ENCODE measurements at places on chromosomes 7 and 10.

GRCh38 chr7:118029826-118030422 lies 154.0 kb upstream of the LSM8 start:
- no peak for DNase-seq

DNA sequence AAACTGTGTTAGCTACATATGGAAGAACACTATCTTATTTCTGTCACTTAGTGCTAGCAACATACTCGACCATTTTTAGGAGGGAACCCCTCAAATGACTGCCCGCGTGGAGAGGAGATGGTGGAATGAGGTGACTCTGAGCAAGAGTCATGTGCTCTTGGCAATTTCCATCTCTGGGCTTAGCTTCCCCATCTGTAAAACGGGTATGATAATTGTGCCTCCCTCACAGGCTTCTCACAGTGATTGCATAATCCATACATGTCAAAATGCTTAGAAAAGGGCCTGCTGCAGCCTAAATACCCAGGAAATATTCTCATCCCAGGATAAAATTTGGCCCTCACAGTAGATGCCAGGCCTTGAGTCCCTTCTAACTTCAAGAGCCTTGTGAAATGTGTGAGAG lies 86.6 kb downstream of the WDFY4 start:
- DNase-seq = no peak

DNA sequence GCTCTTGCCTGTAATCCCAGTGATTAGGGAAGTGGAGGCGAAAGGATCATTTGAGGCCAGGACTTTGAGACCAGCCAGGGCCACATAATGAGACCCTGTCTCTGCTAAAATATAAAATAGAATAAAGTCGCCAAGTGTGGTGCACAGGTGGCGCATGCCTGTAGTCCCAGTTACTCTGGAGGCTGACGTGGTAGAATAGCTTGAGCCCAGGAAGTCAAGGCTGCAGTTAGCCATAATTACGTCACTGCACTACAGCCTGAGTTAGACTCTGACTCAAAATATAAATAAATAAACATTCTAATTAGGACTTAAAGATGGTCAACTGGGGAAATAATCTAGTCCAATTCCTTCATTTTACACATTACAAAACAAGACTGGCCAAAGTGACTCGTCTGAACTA lies 768 bp downstream of the CHCHD2 start:
- no peak for DNase-seq

GRCh38 chr7:34758111-34758601 lies 100.1 kb downstream of the NPSR1 start:
- no peak for DNase-seq

GRCh38 chr7:36015733-36016132 lies 137.3 kb upstream of the EEPD1 start:
- DNase-seq = peak; percentile 38

DNA sequence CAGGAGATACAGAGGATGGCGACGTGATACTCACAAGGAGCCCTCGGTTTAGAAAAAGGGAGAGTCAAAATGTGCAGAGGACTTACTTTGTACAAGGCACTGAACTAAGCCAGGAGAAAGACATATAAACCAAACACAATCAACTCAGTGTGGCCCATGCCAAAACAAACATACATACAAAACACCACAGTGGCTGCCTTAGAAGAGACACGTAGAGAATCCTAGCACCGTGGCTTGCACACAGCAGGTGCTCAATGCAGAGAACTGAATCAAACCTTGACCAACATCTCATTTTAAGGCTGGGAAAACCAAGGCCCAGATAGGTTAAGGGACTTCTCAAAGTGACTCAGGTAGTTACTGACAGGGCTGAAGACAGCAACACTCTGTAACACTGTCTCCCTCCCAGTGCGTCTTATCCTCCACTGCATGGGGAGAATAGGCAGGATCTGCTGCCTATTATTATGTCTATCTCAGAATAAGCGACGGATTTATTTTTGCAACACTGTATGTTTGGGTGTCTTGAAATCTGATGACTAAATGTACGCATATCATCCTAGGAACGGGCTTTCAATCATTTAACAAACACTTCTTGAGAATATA lies 11.0 kb downstream of the SORBS1 start:
- no peak for DNase-seq

GRCh38 chr7:6317797-6318438 lies 45.5 kb upstream of the CYTH3 start:
- peak; percentile 87 for DNase-seq

GRCh38 chr7:150753239-150753638 lies 16.0 kb downstream of the GIMAP5 start:
- no peak for DNase-seq

All from urothelium cell line (cell line).